Omental fat pad (tissue), 4 donors: ENCODE measurements at places on chromosomes 2 and 18. TPM values are rescaled to one million over a fixed set of nuclear protein-coding genes. Genes with fewer than 3 reads are reported as not detected.

DNA sequence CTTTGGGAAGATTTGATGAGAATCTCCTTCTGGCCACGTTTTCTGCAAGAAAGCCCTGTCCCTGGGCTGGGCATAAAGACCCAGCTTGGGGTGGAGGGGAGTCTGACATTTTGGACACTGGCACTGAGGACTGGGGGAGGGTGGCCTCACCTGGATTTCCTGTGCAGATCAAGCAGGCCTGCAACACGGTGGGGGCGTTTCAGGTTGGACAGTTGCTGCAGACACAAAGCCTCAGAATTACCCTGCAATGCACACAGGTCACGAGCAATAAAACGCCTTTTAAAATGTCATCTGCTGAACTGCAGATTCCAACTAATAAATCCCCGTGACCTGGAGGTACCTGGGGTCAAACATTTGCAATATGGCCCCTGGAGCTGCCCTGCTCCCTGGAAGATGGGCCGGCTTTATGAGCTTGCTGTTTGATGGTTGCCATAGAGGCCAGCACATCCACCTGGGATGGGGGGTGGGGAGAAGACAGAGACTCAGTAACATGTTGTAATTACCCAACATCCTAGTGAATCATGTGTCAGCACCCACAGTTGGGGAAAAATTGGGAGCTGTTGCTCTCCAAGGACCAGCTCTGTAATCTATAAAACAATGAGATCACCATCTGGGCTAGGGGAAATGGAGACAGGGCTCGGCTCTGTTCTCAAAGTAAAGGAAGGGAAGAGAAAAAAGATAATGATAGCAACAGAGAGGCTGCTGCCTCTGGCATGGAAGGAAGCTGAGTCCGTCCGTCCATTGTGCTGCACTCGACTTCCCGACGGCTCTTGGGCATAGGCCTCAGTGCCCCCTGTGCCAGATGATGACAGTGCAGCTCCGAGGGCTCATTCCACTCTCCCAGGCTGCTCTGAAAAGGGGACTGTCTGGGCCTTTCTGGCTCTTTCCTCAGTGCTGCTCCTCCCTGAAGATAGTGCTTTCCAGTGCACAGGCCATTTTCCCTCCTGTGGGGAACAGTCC is 340.3 kb downstream of the CYRIA start:
- DNase-seq, result no peak

The SOCS6 gene
- total RNA-seq, result 17.7 TPM

DNA sequence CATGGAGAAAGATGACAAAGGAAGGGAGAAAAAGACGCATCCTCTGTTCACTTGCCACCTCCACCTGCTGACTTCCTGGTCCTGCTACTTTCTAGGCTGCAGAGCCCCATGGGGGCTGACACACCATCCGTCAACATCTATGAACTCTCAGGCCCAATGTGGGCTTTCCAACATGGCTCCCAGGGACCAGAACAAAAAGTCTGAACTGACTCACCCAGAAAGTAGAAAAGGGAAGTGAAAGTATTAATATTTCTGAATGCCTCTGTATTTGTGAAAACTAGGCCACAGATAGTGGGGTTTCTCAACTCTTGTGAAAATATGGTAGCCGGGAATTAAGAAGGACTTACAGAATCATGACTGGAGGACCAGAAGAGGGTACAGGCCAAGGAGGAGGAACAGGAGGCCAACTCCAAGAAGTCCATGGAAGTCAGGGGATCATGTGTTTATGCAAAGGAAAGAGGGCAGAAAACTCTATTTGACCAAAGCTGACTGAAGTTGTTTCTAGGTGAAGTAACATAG is 123.1 kb upstream of the CAB39 start:
- DNase-seq, result no peak

- no peak for DNase-seq
Observed at GRCh38 chr2:16014041-16014787, 73.9 kb downstream of the MYCN start.

The MARCHF4 gene
- not detected for total RNA-seq

DNA sequence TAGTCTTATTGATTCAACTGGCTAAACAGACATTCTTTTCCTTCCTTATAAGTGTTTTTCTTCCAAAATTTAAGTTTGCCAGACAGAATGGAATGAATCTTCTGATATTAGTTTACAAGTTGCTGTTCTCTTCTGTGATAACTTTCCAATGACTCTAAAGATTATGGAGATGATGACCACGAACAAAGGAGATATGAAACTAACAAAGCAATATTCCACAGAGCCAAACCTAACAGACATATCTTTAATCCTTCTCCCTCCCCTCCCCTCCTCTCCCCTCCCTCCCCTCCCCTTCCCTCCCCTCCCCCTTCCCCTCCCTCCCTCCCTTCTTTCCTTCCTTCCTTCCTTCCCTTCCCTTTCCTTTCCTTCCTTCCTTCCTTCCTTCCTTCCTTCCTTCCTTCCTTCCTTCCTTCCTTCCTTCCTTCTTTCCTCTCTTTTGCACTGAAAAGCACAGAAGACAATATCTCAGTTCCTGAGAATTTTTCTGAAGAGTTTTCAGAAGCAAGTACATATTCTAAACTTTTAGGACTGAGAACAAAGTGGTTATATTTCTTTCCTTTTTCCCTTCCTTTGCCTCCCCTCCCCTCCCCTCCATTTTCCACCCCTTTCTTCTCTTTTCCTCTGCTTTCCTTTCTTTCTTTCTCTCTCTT is 89.9 kb downstream of the KCNH7 start:
- no peak for DNase-seq

DNA sequence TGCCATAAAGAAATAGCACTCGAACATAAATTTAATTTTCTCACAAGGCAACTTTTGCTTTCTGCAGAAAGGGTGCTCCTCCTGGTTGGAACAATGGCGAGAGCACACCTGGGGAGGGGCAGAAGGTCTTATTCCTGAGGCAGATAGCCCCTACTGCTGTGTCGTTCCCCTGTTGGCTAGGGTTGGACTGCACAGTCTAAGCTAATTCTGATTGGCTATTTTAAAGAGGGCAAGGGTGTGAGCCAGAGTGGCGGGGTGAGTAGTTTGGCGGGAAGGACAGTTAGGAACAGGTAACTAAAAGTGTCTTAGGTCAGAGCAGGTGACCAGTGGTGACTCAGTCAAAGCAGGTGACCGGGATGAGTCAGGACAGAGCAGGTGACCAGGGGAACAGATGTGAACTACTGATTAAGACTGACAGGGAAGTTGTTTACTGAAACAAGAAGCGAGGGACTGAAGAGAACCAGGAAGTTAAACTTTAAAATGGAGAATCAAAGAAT is 49.7 kb upstream of the AGAP1 start:
- no peak for DNase-seq

The RAB27B gene
- 1.8 TPM for total RNA-seq

The PIAS2 gene
- 24.9 TPM for total RNA-seq

The BMP10 gene
- not detected for total RNA-seq

GRCh38 chr18:13530879-13531387 is 195.4 kb downstream of the FAM210A start:
- no peak for DNase-seq

DNA sequence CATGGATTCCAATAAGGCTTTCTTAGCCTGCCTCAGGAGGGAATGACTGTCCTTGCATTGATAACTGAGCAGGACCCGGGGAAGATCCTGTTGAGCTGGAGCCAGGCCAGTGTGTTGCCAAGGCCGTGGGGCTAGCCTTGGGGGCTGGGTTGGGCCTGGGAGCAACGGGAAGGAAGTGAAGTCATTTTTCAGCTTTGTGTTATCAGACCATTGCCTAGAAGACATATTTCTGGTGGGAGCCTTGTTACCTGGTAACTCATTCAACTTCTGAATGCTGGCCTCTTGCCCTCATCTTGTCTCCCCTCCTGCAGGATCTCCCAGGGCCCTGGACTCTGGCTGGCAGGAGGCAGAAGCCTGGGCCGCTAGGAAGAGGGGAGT is 92.7 kb upstream of the MGAT5 start:
- no peak for DNase-seq

DNA sequence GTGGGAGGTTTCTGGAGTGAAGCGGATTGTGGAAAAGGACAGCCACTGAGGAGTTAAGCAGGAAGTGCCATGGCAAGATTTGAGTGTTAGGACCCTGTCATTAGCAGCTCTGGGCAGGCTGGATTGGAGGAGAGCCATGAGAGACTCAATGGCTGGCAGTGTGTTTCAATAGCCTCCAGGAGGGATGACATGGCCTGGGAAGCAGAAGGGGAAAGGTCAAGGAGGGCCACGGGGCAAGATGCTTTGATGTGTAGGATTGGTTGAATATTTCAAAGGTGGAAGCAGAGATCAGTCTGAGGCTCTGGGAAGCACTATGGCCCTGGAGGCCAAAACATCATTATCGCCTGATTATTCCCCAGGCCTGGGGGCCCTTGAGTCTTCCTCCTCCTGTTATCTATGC is 229.0 kb upstream of the HS6ST1 start:
- no peak for DNase-seq

The MSH6 gene
- 36.4 TPM for total RNA-seq

- DNase-seq, result no peak
Observed at GRCh38 chr2:102112692-102113665, 29.6 kb upstream of the IL1R1 start.

- DNase-seq, result no peak
Observed at GRCh38 chr2:129229830-129230441, 749.5 kb upstream of the RAB6C start.

DNA sequence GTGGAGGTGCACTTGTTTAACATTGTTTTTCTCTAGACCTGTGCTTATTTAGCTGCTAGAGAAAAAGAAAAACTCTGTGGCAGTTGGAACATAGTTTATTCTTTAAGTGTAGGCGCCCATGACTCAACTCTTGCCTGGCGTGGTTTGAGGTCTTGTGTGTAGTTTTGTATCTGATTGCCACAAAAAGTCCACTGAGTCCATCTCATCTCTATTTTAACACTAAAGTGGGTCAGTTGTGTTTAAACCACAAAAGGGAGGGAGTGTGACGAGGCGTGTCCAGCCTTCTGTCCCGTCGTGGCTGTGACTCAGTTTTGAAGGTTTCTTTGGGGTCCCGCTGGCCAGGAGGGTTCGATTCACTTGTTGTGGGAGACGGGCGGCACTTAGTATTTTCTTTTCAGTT is 15.3 kb upstream of the UGT1A9 start:
- DNase-seq, result no peak

The EN1 gene
- total RNA-seq, result 0.50 TPM

The SERPINB4 gene
- total RNA-seq, result not detected

DNA sequence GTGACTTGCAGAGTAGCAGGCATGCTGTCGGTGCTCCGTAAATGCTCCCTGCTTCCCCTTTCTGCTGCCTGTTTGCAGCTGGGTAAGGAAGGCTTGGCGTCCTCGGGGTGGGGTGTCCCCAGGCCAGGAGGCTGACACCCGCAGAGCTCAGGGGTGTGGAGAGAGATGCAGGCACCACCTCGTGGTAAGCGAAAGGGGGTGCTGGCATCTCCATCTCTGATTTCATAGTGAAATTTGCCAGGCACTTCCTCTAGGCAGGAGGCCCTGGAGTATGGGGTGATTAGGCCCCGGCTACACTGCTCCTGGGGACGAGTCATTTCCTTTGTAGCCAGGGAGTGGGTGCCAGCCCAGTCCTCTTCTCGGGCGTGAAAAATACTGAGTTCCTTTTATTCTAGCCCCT is 160.4 kb downstream of the KLHL29 start:
- no peak for DNase-seq

DNA sequence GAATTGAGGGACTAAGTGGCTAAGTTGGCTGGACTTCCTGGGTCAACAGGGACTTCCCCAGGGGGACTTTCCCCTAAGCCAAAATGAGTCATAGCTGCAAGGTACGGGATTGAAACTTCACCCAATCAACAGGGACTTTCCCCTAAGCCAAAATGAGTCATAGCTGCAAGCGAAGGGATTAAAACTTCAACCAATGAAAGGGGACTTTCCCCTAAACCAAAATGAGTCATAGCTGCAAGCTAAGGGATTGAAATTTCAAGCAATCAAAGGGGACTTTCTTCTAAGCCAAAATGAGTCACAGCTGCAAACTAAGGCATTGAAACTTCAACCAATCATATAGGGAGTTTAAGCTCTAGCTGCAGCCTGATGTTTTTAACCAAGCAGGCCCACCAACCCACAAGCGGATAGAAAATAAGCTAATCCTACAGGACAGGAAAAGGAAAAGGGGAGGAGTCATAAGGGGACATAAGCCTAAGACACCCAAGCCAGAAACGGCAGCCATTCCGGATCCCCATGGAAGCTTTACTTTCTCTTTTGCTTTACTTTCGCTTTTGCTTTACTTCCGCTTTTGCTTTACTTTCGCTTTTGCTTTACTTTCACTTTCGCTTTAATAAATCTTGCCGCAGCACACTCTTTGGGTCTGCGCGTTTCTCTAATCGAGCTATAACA is 1375.4 kb upstream of the CELF4 start:
- DNase-seq, result no peak

- no peak for DNase-seq
Observed at GRCh38 chr2:3285901-3286645, 91.5 kb downstream of the EIPR1 start.

The CHN1 gene
- total RNA-seq, result 6.4 TPM

DNA sequence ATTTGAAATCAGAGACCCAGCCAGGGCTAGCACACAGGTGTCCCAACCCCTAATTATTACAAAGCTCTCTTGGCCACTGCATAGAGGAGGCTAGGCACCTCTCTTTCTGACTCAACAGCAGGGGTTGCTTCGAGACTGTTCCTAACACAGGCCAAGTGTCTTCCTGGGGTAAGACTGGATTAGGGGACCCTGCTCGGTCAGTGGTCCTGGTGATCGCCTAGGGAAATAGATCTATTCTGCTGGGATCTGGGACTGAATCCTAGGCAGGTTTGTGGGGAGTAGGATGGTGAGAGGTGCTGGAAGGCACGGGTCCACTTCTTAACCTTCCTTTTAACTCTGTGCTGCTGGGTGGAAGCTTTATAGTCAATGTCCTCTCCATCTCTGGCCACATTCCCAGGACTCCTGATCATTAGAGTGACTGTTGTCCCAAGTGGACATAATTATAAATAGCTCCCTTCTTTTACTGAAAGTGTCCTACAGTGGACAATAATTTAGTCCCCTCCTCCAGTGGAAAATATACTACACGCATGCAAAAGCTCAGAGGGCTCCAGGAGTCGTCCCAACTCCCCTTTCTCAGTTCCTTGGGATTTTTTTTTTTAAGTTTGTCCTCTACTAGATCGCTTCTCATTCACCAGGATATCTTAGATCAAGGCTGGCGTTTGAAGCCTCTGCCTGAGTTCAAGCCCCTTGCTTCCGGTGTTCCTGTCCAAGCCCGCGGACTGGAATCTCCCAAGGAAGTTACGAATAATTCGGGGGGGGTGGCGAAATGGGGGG is 1.3 kb upstream of the TRIB2 start:
- DNase-seq, result no peak

DNA sequence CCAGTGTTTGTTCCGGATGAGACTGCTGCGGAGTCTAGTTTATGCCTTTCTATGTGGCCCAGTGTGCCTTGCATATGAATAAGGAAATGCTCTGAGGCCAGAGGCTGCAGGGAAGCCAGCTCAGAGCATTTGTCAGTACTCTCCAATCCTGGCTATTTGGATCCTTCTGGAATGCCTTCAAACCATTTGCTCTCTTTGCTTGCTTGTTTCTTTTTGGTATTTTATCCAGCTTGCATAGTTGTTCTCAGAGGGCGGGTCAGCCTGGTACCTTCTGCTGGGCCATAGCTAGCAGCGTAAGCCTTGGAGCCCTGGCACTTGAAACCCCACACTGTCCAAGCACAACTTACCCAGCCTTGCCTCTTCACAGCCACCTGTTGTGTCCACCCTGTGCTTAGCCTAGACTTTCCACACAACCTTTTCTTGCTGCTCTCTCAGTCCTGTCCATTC is 20.5 kb downstream of the CENPO start:
- no peak for DNase-seq
